ENCODE measurements at places on chromosomes 11 and 22.
A peak's percentile ranks its signal among the peaks of the same experiment; 100 is the strongest.

DNA sequence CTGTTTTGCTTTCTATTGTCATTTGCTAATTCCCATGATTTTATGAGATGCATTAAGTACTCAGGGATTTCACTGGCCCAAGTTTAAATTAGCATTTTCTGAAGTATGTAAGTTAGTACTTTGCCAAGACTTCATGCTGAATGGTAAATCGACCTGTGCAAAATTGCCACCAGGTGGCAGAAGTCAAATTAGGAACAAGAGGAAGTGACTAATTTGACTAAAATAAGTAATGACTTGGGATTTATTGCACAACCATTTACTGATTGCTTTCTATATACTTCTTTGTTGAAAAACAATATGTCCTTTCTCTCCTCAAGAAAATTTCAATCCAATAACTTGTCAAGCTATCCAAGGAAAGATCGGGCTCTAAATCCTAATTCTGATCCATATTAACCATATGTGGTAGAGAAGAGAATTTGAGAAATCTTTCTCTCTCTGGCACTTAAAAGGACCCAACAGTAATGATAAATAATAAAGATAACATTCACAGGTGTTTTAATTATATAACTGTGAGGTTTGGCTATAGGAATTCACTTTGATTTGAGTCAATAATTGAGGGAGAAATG lies 253.7 kb upstream of the CHORDC1 start:
- peak; percentile 27 for DNase-seq

DNA sequence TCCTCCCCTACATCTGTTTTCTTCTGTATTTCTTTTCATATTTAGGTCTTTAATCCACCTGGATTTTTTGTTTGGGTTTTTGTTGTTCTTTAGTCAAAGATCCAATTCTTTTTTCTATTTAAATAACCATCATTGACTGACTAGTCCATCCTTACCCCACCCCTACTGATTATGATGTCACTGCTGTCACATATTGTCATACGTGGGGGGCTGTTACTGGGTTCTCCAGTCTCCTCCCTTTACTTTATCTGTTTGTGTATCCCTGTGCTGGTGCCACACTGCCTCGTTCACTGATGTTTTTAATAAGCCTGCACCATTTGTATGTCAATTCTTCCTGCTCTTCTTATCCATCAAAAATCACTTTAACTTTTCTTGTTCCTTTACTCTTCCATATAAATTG lies 6.9 kb upstream of the DCPS start:
- DNase-seq, result no peak

DNA sequence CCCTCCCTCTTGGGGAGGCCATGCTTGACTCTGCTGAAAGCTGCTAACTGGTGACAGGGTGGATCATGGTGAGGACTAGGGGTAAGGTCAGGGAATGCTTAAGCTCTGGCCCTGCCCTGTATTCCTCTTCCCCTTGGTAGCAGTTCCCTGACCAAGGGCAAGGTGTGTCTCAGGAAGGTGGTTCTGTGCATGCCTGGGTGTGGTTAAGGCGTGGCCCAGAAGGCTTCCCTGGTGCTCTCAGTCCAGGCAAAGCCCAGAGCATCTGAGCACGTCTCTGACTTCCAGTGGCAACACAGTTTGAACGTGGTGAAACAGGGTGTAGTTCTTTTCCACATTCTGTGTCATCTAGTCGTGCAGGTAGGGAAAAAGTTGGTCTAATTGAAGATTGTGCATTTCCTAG lies 53.1 kb upstream of the HORMAD2 start:
- peak; percentile 80 for DNase-seq

DNA sequence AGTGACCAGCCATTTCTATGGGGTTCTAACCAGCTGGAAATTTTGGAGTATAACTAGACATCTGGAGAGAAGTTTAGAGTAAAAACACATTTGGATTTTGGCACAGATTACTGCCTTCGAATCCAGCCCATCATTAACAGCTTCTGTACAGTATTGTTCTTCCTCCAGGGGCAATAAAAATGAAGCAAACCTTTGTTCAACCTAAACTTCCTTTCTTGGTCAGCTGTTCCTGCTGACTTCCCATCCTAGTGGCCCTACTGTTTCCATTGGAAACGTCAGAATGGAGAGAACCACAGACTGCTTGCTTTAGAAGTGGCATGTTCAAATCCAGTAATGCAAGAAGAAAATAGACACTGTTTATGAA lies 203.7 kb upstream of the MTMR2 start:
- DNase-seq, result no peak

DNA sequence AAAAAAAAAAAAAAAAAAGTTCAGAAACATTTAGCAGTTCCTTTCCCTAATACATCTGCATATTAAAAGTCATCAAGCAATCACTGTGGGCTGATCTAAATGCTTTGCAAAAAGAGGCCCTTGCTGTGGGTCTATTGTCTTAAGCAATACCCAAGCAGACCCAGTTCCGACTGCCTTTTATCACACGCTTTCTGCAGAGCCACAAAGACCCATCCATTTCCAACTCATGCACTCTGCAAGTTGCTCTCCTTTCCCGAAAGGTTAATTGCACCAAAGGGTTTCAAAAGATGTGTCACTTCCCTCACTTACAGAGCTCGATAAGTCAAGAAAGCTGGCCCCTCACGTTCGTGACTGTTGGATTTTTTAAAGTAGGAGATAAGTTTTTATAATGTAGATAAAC lies 138.9 kb downstream of the MPPED1 start:
- no peak for DNase-seq

DNA sequence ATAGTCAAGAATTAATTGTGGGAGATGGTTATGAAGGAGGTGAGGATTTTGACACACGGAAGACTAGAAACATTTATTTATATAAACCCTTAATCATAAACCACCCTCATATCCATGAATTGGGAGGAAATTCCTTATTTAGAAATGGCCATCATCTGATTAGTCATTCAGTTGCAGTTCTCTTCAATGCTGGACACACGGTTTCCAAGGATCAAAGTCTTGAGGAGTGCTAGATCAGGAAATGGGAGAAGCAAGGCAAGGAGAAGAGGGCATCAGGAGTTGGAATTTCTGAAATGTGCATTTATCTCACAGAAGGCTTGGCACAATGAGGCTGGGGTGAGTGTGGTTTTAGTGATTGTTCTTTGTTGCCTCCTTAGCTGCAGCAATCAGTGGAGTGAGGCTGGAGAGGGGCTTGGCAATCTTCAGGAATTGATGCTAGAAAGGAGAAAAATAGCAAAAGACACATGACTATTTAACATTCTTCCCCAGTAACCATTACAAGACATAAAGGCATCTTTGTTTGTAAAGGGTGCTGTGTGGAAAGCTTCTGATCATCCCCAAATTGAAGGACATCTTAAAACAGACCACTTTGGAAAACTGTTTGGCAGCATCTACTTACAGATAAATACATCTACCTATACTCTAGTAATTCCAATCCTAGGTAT lies 21.6 kb upstream of the GDPD4 start:
- DNase-seq, result no peak

DNA sequence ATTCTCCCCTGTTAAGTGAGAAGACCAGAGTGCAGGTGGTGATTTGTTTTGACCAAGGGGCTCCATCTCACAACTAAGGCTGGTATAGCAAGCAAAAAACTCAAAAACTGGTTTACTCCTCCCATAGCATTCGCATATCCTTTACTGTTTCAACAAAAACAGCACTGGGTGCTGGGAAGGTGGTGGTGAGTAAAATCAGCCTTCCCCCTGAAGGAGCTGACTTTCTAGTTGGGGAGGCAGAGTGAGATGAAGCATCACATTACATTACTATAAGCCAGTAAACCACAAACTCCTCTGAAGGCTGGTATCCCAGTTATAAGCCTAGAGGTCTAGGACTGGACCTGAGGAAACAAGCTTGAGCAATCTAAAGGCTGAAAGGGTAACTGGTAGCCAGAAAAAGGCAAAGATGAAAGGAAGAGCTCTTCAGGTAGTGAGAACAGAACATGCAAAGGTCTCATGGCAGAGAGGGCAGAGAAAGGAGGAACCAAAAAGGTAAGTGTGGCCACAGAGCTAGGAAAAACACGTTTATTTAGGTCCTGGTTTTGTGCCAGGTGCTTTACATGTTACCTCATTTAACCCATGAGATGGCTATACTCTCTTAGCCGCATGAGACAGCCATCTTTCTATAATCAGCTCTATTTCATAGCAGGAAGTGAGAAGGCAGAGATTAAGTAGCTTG lies 22.3 kb downstream of the TMEM123 start:
- no peak for DNase-seq

GRCh38 chr11:47295385-47295784 lies 25.5 kb downstream of the MADD start:
- DNase-seq, result no peak

GRCh38 chr11:112861356-112861755 lies 99.9 kb upstream of the NCAM1 start:
- no peak for DNase-seq

DNA sequence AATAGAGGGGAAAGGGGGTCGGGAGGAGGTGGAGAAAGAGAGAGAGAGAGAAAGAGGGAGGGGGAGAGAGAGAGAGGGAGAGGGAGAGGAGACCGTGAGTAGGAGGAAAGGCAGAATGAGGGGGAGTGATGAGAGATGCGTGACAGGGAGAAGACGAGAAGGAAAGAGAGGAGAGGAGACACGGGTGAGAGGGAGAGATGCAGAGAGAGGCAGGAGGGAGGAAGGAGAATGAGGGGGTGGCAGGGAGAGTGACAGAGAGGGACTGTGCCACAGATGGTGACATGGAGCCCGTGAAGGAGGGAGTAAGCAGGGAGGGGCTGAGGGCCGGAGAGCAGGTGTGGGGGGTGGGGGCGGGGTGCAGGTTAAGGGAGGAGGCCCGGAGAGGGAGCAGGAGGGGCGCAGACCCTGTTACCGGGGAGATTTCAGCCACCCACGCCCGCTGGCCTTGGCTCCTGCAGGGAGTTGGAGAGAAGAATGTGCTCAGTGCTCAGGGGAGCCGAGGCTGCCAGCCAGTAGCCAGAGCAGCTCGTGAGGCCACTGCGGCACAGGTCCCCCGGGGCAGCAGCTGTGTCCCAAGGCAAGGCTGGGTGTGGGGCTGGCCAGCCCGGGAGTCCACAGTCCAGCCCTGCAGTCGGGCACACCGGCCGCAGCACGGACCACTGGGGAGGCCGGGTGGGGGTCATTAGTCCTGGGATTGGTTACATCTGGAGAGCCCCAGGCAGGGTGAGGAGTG lies at the start of gene SSTR3:
Gene SSTR3 (minus strand): TSS at position 304 of the 733 bp plus-strand sequence. CDS start 4,674 bp downstream, outside the sequence.
- DNase-seq, result no peak

Measured in LoVo (cell line).